ENCODE measurements at places on chromosomes 12 and 14.

DNA sequence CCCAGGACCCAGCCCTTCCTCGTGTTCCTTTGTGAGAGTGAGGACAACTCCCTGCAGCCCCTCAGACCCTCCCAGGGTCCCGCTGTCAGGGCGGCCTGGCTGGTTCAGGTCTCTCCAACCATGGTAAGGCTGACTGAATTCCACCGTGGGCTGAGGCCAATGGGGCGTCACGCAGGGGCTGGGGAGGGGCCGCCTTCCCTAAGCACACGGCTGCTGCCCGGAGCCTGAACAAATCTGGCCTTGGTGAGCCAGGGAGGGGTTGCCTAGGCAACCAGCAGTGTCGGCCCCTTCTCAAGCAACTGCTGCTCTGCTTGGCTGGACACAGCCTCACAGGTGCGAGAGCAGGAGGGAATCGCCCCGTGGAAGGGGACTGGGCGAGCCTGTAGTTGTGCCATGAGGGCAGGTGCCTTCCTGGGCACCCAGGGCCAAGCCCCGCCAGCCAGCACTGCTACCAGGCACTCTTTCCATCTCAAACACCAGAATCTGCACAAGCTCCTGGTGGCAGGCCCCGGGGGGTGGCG lies 37.0 kb upstream of the GALNT9 start:
- DNase-seq, result peak; percentile 83

- DNase-seq, result peak; percentile 25
These were observed 30.5 kb upstream of the CSRP2 start for GRCh38 chr12:76909290-76909689.

- no peak for DNase-seq
These were observed 326.8 kb downstream of the GLT1D1 start for GRCh38 chr12:129179941-129180553.

GRCh38 chr14:88078525-88078924 lies 73.6 kb downstream of the GPR65 start:
- DNase-seq, result peak; percentile 5

GRCh38 chr12:77231501-77231918 lies 166.1 kb upstream of the E2F7 start:
- DNase-seq, result no peak

DNA sequence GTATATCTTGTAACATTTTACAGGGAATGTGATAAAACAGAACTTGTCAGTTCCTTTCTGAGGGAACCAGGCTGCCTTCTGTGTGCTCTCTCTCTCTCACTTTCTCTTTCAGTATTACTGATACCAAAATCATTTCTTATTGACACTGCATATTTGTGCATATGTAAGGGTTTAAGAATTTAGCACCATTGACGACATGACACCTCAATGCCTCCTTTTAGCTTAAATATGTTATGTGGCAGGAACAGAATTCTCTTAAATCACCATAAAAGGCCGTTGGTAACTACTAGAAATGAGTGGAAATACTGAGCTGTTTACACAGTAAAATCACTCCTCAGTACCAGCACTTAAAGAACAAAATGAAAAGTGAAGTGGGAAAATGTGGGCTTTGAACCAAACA lies 457.7 kb upstream of the SYT1 start:
- no peak for DNase-seq

DNA sequence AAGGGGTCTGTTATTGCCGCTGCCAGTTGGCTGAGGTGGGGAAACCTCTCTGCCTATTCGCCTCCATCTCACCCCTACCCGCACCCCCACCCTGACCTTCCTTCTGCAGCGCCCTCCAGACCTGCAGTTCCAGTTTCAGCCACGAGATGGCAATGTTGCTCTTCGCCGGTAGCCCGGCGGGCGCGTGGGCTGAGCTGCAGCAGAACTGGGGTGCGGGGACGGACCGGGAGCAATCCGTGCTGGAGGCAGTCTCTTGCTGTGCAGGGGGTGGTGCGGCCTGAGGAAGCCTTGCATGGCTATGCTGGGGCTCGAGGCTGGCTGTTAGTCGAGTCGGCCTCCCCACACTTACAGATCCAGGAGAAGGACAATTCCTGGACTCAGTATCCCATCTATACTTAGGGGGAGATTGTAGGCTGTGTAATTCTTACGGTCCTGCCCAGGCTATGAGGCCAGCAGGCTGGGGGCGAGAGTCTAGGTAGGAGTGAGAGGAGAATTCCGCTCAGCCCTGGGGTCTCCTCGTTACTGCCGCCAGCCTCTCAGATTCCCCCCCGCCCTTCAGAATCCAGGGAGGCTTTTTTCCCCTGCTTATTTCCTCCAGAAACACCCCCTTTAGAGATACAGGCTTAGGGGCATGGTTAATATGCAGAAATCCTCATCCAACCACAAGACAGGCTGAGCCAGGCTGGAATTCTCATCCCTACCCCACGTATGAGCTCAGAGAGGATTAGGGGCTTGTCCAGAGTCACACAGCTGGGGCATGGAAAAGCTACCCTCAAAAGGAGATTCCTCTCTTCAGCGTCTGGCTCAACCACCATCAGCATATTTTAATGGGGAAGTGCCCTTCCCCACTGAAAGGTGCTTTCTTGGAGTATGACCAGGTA lies 118.2 kb downstream of the AACS start:
- DNase-seq, result peak; percentile 91

DNA sequence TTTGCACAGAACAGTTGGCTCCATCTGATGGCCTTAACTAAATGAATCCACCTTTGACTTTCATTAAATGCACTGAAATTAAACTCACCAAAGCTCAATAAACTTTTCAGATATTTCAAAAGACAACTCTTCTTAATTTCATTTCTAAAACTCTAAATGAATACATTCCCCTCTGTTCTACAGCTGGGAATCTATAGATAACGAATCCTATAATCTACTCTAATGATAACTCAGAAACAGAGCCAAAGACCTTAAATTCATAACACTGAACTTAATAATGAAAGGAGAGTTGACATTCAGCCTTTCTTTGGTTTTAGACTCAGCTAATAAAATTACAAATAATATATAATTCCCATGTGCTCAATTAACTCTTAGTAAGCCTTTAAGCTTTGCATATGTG lies 150.5 kb downstream of the KCNH5 start:
- DNase-seq, result no peak

- no peak for DNase-seq
These were observed 79.3 kb downstream of the PPP2R5C start for GRCh38 chr14:101840649-101841369.

- DNase-seq, result no peak
These were observed 16.1 kb downstream of the ZBTB1 start for GRCh38 chr14:64520699-64521098.

DNA sequence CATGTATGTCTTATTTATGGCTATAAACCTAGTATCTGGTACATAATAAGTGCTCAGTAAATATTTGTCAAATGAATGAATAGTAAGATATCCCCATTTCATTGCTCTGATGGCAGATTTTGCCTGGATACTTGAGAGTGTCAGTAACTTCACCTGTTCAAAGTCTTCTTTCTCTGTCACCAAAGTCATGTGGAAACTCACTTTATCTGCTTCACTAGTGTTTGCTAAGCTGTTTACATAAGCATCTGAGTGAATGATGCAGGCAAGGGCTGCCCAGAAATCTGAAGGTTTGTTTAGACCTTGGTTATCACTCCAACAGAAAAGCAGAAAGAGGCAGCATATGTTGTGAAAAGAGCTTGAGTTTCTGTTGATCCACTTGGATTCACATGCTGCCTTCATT lies 4.3 kb downstream of the OR4E1 start:
- no peak for DNase-seq

DNA sequence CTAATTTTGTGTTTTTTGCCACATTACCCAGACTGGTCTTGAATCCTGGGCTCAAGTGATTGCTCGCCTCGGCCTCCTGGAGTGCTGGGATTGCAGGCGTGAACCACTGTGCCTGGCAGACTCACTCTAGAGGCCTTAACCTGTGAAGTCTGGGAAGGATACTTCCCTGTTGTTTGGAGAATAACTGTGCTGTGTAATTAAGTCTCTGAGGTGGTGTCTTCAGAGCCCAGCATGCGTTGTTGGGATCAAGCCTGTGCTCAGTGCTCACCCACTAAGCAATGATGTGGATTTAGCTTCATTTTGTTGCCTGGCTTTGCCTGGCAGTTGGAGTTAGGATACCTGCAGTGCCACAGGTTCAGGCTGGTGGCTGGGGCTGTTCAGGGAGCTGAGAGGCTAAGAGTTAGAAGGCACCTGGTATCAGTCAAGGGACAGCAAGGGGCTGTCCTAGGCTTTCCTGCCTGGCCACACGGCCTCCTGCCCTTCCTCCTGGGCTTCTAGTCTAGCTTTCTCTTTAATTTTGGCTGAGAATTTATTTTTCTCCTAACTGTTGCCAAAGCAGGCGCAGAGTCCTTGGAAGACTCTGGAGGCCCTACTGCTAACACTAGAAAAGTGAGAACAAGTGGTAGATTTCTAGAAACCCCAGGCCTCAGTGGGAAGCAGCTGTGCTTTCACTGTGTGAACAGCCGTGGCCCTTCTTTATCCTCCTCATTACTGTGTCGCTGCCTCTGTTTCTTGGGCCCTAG lies 38.5 kb downstream of the EP400 start:
- DNase-seq, result peak; percentile 19

GRCh38 chr14:34029921-34030334 lies 79.1 kb upstream of the EGLN3 start:
- DNase-seq, result peak; percentile 18

Measured in neural progenitor cell (in vitro differentiated cells).